ENCODE measurements at places on chromosomes 5 and 9.

DNA sequence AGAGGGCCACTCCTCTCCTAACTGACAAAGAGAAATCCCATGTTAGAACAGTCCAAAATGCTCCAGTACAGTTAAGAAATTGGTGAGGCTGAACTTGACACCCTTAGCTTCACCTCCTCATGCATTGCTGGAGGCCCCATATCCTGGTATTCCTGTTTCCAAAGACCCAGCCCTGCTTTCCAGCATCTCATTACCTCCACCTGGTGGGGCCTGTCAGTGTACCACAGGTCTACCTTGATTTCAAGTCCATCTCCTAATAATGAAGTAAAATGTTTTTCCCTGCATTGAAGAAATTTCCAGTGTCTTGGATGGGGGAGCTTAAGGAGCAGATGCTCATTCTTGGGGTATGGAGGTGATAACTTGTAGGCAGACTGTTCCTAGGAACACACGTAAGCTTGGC lies 70.6 kb upstream of the S1PR3 start:
- no peak for DNase-seq

- DNase-seq = no peak
Measured at GRCh38 chr9:19371942-19372341, 8.1 kb downstream of the RPS6 start.

DNA sequence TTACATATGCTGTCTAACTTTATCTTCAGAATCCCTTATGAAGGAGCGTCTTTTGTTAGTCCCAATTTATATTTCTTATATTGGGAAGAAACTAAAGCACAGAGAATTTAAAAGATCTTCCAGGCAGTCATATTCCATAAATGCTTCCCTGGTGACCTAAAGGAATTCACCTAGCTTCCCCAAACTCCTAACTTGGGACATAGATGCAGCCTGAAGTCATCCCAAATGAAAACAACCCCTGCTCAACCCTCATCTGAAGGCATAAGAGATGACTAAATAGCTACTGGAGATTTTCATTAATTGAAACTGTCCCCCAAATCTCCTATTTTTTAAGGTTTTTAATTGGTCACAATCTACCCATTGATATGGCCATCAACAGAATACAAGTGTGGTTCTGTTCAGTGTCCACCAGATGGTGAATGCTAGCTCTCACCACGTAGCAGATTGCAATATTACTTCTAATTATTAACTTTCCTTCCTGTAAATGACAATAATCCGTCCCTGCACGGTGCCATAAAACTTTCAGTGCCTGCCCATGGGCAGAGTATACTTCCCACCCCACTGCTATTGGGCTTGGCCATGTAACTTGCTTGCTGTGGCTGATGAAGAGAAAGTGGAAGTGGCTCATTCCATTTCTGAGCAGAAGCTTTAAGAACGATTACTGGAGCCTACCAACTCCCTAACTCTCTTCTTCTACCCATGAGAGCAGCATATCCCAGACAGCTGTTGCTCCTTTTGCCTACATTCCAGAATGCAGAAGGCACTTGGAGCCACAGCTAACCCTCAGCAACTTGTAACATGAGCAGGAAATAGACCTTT lies 18.7 kb downstream of the PRUNE2 start:
- DNase-seq = no peak

DNA sequence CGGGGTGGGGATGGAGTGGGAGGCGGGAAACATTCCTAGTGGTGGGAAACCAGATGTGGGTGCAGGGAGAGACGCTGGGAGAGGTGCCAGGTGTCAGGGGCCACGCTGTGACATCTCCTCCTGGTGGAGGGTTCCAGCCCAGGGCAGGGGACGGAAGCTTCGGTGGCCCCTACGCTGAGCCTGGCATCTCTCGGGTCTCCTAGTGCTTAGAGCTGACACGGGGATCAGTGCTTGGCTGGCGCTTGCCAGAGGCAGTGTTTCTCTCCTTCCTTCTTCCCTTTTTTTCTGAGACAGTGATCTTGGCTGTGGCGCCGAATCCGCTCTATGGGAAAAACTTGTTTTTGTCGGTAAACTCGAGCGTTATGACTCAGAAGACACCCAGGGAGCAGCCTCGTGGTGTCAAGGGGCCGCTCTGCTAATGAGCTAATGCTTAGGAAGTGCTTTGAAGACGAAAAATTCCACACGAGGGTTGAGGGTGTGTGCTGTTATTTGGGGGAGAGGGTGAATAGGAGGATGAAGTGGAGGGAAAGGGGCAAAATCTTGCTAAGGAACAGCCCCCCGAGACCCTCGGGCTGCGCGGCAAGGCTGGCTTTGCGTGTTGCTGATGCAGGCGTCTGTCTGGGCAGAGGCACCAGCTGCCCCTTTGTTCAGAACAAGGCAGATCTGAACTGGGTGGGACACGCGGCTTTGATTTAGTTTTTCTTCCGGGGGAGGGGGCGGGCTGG lies 20.4 kb upstream of the IER5L start:
- no peak for DNase-seq

DNA sequence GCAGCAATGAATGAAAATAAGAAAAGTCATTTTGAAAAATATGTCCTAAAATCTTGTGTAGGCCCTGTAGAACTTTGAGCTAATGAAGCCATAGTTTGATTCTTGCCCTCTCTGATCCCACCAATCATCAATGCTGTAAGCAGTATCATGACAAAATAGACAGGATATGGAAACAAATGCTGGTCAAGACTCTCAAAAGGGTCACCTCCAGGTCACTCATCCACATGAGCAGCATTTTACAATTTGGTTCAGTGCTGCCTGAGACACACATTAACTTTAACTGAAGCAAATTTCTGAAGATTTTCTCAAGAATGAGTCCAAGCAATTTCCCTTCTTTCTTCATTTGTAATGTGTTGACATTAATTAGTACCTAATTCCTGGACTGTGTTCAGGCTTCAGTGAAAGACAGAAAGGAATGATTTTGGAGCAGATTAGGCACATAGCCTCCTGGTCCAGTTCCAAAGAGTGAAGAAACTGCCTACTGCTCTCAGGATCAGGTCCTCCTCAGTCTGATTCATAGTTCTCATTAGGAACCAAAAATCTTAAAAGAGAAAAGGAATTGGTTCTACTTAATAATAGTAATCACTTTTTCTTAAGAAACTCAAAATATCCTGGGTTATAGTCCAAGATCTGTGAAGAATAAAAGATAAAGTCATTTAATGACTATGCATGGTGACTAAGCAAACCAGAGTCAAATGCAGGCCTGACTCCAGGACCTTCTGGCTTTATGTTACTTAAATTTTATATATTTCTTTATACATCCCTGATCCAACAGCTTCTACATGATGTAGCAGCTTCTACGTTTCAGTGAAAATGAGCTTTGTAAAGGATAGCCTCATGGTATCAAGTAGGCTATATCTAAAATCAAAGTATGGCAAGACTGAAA lies 192.1 kb upstream of the RGMB start:
- DNase-seq = no peak

DNA sequence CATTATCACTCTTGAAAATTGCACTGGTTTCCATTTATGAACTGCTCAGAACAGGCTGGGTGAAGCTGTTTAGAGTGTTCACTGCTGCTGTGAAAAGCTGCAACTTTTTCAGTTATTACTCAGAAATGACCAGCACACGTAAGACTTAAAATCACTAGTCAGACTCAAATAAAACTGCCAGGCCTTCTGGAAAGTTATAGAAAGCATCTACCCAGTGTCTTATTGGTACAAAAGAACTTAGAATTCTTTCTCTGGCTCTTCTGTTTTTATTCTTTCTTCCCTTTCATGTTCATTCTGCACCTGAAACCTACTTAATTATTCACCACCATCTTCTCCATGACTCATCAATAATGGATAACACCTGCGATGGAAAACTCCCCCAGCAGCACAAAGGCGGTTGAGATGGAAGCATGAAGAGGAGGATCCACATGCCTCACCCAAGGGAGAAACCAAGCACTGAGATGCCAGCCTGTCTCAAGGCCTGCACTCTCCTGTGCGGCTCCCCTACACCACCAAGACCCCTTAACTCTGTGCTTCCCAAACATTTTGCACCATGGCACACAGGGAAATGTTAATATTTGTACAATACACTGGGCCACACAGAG lies 171.9 kb downstream of the ENTREP1 start:
- DNase-seq = no peak

- DNase-seq = no peak
Measured at GRCh38 chr5:40478766-40479165, 200.9 kb upstream of the PTGER4 start.

GRCh38 chr9:6616951-6617602 lies 28.5 kb downstream of the GLDC start:
- no peak for DNase-seq

- DNase-seq = no peak
Measured at GRCh38 chr9:124834591-124834990, 18.7 kb upstream of the WDR38 start.

DNA sequence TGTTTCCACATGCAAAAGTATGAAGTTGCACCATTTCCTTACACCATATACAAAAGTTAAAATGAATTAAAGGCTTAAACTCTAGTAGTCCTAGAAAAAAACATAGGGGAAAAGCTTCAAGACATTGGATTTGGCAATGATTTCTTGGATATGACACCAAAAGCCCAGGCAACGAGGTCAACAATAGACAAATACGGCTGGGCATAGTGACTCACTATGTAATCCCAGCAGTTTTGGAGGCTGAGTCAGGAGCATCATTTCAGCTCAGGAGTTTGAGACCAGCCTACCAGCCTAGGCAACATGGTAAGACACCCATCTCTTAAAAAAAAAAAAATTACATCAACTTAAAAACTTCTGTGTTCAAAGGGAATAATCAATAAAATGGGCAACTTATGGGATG lies 30.9 kb upstream of the SREK1 start:
- DNase-seq = no peak

DNA sequence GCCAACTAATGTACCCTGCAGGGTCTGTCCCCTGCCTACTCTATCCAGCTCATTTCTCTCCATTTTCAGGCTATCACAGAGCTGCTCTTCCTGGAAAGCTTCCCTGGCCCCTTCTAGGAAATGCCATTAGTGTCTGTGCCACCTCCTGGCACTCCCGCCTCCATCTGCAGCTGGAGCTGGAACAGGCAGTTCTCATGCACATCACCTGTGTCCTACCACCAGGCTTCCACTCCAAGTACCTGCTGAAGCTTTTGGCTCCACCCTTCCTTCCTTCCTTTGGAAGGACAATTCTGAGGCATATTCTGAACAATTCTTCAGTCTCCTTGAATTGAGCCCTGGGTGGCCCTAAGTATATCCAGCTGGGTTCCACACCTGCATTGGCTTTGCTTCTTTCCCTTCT lies 156.2 kb upstream of the ZNF618 start:
- peak; percentile 5 for DNase-seq

GRCh38 chr5:173108914-173109313 lies 35.4 kb upstream of the BNIP1 start:
- DNase-seq = no peak

DNA sequence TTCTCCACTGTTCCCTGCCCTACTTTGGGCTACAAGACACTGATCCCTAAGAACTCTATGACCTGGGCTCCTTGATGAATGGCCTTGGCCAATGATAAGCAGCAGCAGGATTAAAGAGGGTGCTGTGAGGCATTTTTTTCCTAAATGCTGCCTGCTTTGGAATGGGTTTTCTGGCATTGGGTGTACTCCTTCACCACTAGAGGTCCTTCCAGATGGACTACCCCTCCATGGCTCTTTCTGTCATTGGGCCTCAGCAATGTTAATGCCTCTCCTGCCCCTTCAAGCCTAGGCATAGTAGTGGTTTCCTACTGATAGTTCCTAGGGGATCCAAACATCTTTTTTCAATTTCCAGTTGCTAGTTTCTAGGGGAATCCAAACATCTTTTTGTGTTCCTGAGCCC lies 319.3 kb upstream of the RPS23 start:
- no peak for DNase-seq

DNA sequence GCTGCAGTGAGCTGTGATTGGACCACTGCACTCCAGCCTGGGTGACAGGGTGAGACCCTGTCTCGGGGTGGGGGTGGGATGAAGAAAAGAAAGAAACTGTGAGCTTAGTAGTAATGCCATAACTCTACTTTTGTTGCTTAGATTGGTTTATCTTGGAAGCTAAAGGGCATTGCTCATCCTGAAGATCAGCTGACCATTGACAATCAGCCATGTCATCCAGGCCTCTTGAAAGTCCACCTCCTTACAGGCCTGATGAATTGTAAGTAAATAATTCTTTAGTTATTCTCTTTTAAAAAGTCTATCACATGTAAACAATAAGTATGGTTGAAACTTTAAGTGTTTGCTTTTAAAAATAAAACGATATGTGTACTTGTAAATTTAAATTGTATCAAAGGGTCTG lies 11.4 kb downstream of the OCLN start:
- no peak for DNase-seq

GRCh38 chr5:87121304-87122150 lies 146.2 kb upstream of the RASA1 start:
- no peak for DNase-seq

GRCh38 chr5:125367702-125368101 lies 621.3 kb upstream of the ZNF608 start:
- DNase-seq = no peak

GRCh38 chr5:68250661-68251298 lies 35.2 kb downstream of the PIK3R1 start:
- no peak for DNase-seq

- DNase-seq = no peak
Measured at GRCh38 chr9:112337547-112337946, 4.1 kb upstream of the PTBP3 start.

GRCh38 chr9:116115761-116116353 lies 37.7 kb upstream of the PAPPA start:
- DNase-seq = no peak

GRCh38 chr5:76570153-76570552 lies 53.0 kb downstream of the F2RL2 start:
- no peak for DNase-seq

GRCh38 chr9:36018891-36019720 lies 17.6 kb upstream of the RECK start:
- no peak for DNase-seq

- DNase-seq = peak; percentile 91
Measured at GRCh38 chr5:170302653-170303501, 5.3 kb upstream of the LCP2 start.

DNA sequence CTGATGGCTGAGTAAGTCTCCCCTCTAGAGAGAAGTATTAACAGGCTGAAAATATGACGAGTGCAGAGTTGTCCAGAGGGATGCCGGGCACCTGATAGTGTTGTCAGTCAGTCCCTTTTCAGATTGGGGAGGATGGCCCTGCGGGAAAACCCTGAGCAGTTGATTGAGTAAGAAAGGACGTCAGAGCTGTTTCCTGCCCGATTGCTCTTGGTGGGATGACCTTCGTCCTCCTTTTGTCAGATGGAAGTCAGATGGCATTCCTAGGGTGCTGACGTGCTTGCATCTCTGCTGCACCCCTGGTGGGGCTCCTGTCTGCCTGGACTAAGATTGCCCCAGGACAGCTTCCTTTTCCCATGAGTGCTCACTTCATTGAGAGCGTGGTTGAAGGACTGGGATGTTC lies 9.8 kb downstream of the ZNF354B start:
- no peak for DNase-seq

DNA sequence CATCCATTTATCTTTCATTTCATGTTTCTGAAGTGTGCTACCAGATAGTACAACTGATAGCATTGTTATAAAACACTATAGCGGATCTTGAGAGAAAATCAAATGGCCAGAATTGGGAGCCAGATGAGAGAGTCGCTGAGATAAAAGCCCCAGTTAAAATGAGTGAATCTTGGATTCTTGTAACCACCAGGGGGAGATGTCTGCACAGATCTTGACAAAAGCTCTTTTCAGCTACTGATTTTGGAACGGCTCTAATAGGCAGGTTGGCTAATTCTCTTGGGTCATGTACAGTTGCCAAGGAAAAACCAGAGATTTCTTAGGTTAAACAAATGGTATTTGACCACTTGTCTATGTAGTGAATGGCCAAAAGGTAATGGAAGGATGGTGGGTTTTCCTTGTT lies 21.7 kb downstream of the F2RL2 start:
- no peak for DNase-seq

- DNase-seq = no peak
Measured at GRCh38 chr9:110967196-110967595, 71.1 kb downstream of the LPAR1 start.

Data from vagina (tissue), 2 donors.